ENCODE measurements at places on chromosomes 3 and 15. TPM values are rescaled to one million over a fixed set of nuclear protein-coding genes. Genes with fewer than 3 reads are reported as not detected.
A peak's percentile ranks its signal among the peaks of the same experiment; 100 is the strongest.

- no peak for DNase-seq
Measured at GRCh38 chr3:183394150-183394549, 34.3 kb downstream of the MCF2L2 start.

SLC38A3 gene
- 0.37 TPM for total RNA-seq

DNA sequence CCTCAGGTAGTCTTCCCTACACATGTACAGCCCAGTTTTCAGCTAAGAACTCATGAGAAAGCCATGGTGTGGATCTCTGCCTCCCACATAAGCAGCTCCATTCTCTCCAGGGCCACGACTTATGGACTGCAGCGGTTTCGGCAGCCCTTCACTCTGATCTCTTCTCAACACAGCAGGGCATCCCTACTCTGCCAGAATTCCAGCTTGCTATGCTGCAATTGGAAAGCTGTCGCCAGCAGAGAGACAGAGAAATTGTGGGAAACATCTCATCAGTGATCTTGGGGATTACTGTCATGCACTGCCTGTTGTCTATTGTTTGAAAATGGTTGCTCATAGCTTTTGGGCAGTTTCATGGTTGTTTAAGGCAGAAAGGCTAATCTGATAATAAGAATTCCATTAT lies 11.9 kb upstream of the BLM start:
- DNase-seq: no peak

DNA sequence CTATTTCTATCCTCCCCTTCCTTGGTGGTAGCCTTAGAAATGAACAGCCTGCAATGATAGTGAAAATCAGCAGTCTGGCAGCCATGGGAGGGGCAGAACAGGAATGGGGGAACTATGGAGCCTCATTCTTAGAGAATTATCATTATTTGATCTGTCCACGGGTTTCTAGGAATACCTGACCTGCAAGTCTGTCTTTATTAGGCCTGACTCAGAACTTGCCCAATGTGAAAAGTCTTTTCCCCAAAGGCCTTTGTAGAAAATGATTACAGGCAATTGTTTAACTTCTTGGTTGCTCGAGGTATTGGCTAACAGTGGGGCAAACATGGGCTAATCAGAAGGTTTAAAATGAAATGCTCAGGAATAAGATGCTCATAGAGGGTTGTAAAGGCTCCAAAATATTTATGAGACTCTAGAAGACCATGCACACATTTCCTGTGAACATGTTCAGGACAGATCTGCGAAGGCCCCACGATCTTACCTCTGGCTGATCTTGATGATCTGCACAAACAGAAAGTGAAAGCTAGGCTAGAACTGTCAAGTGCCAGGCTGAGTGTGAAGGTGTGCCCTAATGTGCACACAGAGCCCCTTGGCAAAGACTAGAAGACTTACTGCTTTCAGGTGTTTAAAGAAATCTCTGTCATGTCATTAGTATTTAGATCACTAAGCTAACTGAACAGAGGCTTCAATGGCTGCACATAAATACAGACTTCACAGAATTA lies 39.6 kb upstream of the LAMP3 start:
- no peak for DNase-seq

STRIT1 gene
- not detected for total RNA-seq

SKOR1 gene
- 0.76 TPM for total RNA-seq

SYNPR gene
- not detected for total RNA-seq

TMOD3 gene
- 47.1 TPM for total RNA-seq

GRCh38 chr3:137514853-137515252 lies 249.3 kb upstream of the SOX14 start:
- DNase-seq: no peak

CCNB2 gene
- total RNA-seq: 0.69 TPM

CHRM5 gene
- 0.09 TPM for total RNA-seq

- no peak for DNase-seq
Measured at GRCh38 chr3:103873897-103874545, 1439.2 kb downstream of the ZPLD1 start.

DNA sequence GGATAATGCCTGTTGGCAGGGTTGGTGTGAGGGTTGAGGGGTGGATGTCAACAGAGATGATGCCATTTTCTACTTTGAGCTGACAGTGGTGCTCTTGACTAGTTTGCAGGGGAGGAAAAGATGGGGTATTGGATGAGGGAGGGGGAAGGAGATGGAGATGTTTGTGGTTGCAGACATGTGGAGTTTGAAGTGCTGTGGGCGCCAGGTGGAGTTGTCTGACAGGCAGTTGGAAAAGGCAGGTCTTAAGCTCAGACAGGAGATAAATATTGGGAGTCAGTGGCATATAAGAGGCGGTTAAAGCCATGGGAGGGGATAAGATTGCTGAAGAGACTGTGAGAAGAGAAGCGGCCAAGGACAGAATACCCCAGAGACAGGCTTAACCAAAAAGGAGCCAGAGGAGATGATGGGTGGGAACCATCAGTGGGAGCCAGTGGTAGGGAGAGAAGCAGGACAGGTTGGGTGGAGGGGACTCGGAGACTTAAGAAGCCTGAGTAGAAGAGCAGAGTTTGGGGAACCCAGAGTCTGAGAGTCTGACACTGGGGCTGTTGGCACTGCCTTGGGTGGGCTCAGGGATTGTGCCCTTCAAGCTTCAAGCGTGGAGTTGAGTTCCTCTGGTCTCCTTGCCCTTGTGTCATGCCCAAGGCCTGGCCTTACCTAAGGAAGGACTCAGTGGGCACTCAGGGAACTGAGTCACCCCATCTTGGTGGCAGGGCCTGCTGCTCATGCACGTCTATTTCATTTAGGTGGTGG lies 13.9 kb downstream of the COPG1 start:
- no peak for DNase-seq

- DNase-seq: peak; percentile 96
Measured at GRCh38 chr3:128993461-128994172, at the start of gene CFAP92. TSS of gene CFAP92 (minus strand) at chr3:128994076. CDS start at chr3:128993304, 772 bp downstream.

SIDT1 gene
- total RNA-seq: 2.1 TPM

DNA sequence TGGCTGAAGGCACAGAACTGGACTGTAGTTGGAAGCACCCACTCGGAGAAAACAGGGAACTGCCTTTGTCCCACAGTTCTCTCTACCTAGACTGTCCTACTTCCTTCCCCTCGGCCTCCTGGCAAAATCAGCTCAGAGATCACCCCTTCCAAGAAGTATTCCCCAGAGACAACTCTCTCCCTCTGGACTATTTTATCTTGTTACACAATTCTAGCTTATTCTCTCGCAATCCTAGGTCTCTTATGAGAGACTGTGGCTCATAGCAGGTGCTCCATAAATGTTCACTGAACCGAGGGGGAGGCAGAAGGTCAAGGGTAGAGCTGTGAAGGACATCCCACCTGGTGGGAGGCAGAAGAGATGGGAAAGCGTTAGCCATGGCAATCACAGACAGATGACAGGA lies 10.6 kb downstream of the HEG1 start:
- no peak for DNase-seq

- DNase-seq: no peak
Measured at GRCh38 chr15:78402061-78402610, 35.9 kb upstream of the IREB2 start.

FBXO40 gene
- total RNA-seq: 1.5 TPM

AGTR1 gene
- total RNA-seq: 8.9 TPM

WDR49 gene
- total RNA-seq: 3.4 TPM

DNA sequence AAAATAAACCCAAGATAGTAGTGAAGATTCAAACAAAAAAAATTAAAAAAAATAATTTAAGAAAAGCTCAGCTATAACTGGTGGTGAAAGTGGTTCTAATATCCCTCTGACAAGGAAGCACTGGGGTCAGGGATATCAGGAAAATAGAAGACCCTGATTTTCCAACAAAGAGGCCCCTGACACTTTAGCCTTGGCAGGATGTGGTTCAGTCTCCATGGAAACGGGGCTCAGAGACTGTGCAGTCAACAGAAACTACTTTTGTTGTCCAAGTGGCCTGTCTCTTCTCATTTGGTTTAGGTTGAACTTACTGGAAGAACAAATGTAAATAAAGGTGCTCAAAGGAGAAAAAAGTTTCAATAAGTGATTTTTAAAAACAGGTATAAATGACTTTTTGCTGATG lies 27.2 kb downstream of the INTS14 start:
- no peak for DNase-seq

TMF1 gene
- total RNA-seq: 30.7 TPM

IGSF10 gene
- total RNA-seq: 2.2 TPM

DNA sequence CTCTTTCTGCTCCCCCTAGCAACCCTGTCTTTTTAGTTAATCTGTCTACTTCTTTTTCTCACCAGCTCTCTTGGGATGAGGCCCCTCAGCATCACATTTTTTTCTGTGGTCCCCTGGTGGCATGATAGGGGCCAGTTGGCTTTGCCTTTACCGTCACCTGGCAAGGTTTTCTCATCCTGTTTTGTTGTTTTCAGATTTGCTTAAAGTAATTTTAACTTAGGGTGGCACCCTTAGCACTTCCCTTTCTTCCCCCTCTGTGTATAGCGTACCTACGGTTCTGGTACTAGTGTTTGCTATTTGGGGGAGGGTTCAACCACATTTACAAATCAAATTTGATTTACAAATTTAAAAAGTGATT lies 35.6 kb downstream of the PDCD6IP start:
- DNase-seq: no peak

DNA sequence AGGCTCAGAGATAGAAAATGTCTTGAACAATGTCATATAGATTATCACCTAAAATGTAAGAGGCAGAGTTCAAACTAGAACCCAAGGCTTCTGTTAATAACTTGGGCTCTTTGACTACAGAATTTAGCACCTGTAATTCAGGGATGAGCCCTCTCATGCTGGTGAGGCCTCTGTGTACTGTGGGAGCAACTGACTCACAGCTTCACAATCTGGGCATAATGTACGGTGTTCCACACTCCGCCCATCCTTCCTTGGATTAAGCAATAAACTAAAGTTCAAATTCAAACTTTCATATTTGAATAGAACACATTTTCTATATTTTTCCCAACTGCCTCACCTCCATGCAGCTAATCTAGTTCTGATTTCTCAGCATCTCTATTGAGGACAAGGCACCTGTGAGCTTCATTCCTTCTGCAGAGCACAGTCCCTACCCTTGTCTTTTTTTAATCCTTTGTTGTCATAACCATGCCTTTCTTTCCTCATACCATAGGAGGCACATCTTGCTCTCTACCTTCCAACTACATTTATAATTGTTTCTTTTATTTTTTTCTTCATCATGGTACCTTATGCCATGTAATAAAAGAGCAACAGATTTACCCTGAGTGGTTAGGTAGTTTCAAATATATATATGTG lies 392.1 kb downstream of the NLGN1 start:
- no peak for DNase-seq

DNA sequence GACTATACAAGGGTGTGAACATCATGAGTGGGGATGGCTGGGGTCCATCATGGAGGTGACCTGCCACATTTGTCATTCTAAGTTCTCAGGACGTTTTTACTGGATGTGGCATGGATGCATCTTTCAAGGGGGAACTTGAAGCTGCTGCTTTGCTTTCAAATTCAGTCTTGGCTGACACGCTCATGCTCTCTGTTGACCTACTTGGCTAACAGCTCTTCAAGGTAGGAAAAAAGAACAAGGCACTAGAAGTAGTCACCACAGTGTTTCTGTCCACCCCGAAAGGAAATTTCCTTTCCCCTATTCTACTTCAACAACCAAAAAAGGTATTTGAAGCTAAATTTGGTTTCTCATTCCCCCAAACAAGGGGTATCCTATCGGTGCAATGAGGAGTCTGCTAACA lies 15.0 kb downstream of the STIMATE start:
- DNase-seq: no peak

- no peak for DNase-seq
Measured at GRCh38 chr3:45612918-45613602, 18.5 kb downstream of the LIMD1 start.

- no peak for DNase-seq
Measured at GRCh38 chr3:127822041-127822681, at the start of gene MGLL. TSS of gene MGLL (minus strand) at chr3:127822515. CDS start at chr3:127822318, 197 bp downstream.

DNA sequence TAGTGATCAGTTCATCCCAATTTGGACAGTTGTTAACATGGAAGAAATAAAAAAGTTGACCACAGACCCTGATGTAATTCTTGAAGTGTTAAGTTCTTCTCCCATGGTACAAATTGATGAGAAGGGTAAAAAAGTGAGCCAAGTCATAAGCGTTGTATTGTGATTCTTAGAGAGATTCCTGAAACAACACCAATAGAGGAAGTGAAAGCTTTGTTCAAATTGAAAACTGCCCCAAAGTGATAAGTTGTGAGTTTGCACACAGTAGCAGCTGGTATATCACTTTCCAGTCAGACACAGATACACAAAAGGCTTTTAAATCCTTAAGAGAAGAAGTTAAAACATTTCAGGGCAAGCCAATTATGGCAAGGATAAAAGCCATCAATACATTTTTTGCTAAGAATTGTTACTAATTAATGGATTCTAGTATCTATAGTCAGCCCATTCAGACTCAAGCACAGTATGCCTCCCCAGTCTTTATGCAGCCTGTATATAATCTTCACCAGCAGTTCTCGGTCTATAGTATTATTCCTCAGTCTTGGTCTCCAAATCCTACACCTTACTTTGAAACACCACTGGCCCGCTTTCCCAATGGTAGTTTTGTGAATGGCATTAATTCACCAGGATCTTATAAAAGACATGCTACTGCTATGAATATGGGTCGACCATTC lies 38.2 kb downstream of the CDIN1 start:
- DNase-seq: no peak

RASL12 gene
- total RNA-seq: 82.4 TPM

DNA sequence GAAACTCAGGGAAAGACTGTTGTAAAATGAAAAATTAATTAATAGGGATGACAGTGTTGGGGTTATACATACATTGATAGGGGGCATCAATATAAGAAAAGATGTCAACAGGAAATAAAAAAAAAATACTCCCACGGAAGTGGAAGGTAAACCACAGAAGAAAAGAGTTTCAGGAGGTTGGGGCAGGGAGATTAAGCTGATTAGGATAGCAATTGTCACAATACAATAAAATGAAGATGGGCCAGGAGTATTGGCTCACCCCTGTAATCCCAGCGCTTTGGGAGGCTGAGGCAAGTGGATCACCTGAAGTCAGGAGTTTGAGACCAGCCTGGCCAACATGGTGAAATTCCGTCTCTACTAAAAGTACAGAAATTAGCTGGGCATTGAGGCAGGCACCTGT lies 536.1 kb downstream of the AGBL1 start:
- no peak for DNase-seq

GRCh38 chr3:195751560-195751959 lies 30.8 kb downstream of the MUC20 start:
- DNase-seq: peak; percentile 32

GRCh38 chr3:50211930-50212329 lies 6.9 kb downstream of the SLC38A3 start:
- DNase-seq: no peak

GRCh38 chr3:195200010-195200822 lies 70.7 kb downstream of the XXYLT1 start:
- no peak for DNase-seq

Data from posterior vena cava (tissue), 2 donors.